ENCODE measurements at places on chromosomes 7 and 10. TPM values are rescaled to one million over a fixed set of nuclear protein-coding genes. Genes with fewer than 3 reads are reported as not detected.

The CLCN1 gene
- total RNA-seq = not detected

The MYH16 gene
- not detected for total RNA-seq

The HNRNPH3 gene
- 20.0 TPM for total RNA-seq

The TEX47 gene
- total RNA-seq = not detected

The NRBF2 gene
- 41.4 TPM for total RNA-seq
